ENCODE measurements at places on chromosomes 13 and 19. TPM values are rescaled to one million over a fixed set of nuclear protein-coding genes. Genes with fewer than 3 reads are reported as not detected.

- no peak for DNase-seq
These were observed at the start of gene KLK13 for GRCh38 chr19:51064534-51065220. KLK13 (minus strand) TSS chr19:51065092; CDS start chr19:51065067, 25 bp downstream.

DNA sequence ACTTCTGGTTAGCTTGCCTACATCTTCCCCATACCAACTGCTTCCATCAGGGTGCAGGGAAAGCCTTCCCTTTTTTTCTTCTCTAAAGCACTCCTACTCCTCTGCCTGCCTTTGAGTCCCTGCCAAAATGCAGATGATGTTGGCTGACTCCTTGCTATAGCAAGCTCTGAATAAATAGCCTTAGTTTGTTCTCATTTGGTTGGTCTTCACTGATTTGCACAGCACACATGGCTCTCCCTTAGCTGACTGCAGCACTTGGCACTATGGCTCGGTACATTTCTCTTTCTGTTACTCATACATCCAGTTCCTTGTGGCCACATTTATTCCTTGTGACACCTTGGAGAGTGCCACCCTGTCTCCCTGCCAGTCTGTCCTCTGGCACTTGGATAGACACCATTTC is 249.8 kb downstream of the DCLK1 start:
- no peak for DNase-seq

- no peak for DNase-seq
These were observed 65.5 kb downstream of the STK24 start for GRCh38 chr13:98511435-98511834.

DNA sequence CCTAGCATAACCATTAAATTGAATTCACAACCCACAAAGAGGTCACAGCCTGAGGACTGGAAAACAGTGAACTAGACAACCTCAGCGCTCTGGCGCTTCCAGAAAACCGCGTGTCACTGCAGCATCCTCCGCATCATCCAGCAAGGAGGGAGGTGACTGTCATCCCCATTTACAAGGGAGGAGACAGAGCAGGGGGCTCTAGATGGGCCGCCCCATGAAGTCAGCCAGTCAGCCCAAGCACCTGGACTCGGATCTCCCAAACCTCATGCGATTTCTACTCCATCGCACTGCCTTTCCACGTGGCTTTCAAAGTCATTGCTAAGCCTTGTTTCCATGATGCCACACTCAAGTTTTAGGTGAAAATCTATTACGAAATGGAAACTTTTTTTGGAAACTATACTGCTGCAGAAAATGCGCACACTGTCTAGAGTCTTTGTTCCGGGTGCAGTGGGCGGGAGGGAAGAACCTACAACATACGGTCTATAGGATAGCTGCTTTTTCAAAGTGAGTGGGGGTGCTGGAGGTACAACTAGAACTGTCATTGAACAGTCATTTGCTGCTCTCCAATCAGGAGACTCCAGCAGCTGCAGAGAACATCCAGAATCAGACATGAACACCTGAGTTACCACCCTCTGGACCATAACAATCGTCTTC is 2.8 kb downstream of the AP3D1 start:
- no peak for DNase-seq

DNA sequence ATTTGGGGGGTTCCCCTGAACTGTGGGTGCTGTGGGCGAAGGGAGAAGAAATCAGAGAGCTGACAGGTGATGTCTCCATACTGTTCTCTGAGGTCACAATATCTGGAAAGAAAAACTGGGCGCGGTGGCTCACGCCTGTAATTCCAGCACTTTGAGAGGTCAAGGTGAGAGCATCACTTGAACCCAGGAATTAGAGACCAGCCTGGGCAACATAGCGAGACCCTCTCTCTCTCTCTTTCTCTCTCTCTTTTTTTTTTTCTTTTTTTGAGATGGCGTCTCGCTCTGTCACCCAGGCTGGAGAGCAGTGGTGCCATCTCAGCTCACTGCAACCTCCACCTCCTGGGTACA is 21.9 kb downstream of the IQCN start:
- no peak for DNase-seq

GRCh38 chr13:46369506-46370277 is 17.4 kb downstream of the RUBCNL start:
- DNase-seq = peak; percentile 34

Gene HRC
- 0.06 TPM for total RNA-seq

All from H4 (cell line).